CD4-positive, alpha-beta T cell treated with Interferon alpha-2 for 1 hour (primary cell): ENCODE measurements at places on chromosomes 12 and 14.

DNA sequence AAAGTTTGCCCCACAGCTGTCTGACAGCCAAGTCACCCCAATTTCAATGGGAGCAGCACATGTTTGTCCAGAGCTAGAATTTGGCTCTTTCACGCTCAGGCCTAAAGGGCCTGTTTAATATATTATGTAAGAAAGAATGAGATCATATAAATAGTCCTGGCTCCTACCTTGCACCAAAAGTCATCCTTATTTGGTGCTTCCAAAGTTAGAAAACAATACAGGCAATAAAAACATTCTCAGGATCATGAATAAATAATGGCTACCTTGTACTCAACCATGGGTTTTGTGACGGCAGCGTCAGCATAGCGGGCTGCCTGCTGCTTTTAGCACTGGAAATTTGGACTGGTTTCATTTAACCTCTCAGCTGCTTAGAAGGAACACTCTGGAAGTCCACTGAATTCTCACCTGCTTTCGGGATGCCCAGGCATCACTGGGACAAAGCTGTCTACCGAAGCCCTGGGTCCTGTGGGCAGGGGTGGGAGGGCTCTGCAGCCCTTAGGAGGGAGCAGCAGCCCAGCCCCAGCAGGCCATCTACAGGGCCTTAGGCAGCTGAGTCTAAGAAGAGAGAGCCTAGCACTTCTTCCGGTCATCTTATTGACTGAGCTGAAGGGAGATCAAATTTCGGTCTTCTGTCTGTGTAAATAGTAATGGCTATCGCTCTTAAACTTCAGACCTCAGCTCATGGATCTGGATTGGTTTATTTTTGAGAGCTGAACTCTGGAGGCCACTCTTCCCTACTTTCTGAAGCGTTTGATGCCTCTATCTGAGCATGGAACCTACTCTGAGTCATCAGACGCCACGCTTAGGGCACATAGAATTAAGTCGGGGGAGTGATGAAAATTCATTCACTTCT is 106.5 kb downstream of the SAMD4A start:
- DNase-seq: no peak

DNA sequence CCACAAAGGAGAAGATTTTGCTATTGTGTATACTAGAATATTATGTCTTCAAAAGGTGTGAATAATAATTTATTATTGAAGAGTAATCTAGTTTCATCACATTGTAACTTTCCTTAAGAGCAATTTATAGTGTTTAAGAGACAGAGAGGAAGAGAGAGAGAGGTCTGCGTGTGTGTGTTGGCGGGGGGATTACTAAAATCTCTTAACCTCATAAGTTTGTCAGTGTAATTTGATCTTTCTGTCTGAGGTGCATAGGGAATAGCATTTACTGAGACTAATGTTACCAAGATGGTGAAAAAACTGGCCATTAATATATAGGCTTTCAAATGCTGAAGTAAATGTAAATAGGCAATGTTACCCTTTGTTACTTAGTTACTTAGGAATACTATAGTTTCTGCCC is 48.2 kb upstream of the BTG1 start:
- DNase-seq: no peak

DNA sequence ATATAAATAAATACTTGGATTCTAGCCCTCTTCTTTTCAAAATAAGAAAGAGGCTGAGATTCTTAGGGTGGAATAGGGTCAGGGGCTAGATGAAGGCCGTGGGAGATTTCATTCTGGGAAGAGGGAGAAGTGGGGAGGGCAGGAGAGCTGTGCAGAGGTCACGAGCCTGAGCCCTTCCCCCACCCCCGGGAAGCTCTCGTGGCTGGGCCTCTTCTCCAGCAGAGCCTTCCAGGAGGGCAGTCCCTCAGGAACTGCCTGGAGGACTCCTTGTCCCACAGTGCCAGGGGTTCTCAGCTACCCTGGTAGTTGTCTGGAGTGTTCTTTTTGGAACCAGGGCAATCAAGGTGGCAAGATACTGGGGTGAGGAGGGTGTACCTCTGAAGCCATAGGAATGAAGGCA is 94.0 kb downstream of the ESR2 start:
- no peak for DNase-seq

DNA sequence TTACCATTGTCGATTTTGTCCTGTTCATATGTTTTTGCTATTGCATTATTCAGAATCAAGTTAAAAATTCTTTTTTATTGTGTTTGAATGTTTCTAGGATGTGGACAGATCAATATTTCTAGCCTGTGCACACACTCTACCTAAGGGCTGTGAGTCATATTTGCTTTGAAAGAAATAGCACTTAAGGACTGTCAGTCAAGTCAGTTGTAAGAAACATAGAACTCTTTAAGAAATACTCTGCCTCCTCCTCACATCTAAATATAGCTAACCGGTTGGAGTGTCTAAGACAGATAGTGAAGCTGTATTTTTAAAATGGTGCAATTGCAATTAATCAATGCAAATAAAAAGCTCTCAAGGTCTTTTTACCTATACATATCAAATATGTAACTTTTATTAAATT is 17.9 kb upstream of the MGST1 start:
- no peak for DNase-seq

DNA sequence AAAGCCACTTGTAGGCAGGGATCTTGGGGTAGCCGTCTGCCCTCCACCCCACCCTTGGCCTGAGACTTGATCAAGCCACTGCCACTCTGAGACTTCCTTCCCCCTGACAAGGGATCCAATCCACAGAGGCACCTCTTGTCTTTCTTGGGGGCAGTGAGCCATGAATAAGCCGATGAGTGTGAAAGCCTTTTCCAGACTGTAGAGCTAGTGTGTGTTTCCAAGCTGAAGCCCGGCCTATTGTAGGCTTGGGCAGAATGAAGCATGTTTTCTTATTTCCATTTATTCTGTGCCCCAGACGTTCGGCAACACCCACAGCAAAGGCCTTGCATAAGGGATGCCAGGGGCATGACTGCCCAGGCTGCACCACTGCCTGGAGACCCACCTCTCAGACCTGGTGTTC is 991.6 kb downstream of the BCL11B start:
- no peak for DNase-seq

DNA sequence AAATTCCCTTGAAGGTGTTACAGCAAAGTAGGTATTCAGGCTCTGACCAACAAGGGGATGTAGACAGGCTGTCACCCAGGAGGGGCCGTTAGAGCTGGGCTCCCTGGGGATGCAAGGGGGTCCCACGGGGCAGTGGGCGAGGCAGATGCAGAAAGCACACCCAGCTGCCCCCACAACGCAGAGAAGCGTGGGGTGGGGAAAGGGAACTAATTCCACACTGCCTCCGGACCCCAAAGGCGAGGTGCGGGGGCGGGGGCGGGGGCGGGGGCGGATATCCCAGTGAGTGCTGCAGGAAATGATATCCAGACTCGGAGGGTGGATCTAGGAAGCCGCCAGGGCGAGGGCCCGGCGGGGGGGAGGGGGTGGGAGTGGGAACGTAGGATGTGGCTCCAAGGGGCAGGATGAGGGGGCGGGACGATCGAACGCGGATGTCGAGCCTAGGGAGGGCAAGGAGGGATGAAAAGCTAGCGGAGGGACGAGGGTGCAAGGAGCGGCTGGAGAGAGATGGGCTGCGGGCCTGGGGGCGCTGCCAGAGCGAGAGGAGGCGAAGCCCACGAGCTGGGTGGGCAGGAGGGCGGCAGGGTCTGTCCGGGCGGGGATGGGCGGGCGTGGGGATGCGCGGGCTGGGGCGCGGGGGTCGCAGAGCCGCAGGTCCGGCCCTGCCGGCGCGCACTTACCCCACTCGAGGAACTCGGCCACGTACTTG is 874 bp downstream of the CDC42BPB start:
- DNase-seq: no peak

GRCh38 chr14:101132051-101132571 is 228.6 kb upstream of the RTL1 start:
- no peak for DNase-seq

- DNase-seq: peak; percentile 91
These were observed at the start of gene ARHGDIB for GRCh38 chr12:14961466-14962152. Gene ARHGDIB (minus strand): TSS chr12:14961601. CDS start chr12:14950712, 10,889 bp downstream.

DNA sequence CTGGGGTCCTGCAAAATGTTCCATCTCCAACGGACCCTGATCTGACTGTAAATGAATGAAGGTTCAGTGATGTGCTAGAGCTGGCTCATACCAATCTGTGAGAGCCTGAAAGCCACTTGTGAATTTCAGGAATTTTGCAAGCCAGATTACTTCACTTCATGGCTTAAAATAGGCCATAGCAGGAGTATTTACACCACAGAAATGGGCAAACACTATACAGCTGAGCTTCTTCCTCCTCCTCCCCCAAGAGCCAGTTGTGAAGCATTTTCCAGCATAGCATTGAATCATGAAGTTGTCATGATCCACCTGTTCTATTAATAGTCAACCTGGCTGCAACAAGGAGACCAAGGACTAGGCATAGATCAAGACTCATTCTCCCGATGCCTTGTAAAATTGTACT is 141.3 kb upstream of the RASSF8 start:
- DNase-seq: no peak

GRCh38 chr12:3004655-3005565 is 45.7 kb downstream of the TEAD4 start:
- no peak for DNase-seq

- no peak for DNase-seq
These were observed 22.5 kb downstream of the CABP1 start for GRCh38 chr12:120662879-120663278.

- no peak for DNase-seq
These were observed 94.0 kb downstream of the SRRM4 start for GRCh38 chr12:119075222-119075787.

- DNase-seq: no peak
These were observed 243.2 kb downstream of the ANO6 start for GRCh38 chr12:45458854-45459807.
